ENCODE measurements at places on chromosomes 7 and 10. TPM values are rescaled to one million over a fixed set of nuclear protein-coding genes. Genes with fewer than 3 reads are reported as not detected.

DNA sequence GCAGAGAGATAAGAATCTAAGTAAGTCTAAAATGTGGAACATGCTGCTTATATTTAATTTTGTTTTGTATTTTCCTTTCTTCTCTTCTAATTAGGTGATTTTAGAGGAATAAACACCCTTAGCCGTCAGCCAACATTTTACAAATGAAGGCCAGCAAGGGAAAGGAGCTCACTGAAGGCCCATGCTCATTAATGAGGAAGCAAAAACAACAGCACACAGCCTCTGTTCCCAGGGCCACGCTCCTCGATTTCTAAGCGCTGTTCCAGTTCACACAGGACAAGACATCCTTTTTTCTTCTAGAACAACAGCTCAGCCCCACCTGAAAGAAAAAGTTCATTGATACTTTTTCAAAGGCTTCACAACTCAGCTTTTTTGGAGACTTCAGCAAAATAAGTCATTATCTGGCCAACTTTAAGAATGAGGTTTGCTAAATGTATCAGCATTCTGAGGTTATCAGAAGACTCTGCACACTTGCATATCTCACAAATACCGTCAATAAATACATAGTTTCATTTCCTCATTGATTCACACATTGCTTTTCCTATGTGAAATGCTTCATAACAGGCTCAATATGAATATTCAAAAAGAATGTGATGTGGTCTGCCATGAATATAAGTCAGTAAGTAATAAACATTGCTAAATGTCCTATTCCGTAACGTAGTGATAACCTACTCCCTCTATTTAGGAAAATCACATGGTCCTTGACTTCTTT lies 34.8 kb upstream of the SFMBT2 start:
- H3K4me3 ChIP-seq, result no peak overlapping the region
- peaks cover 18% of the 10 kb centered on the region for H3K4me1 ChIP-seq
- no peaks in the 10 kb centered on the region for H3K27me3 ChIP-seq

GRCh38 chr7:130943981-130944380 lies 210.0 kb upstream of the KLF14 start:
- no peak overlapping the region for H3K4me3 ChIP-seq
- H3K27me3 ChIP-seq, result no peaks in the 10 kb centered on the region
- no peak for DNase-seq
- H3K27ac ChIP-seq, result no peak overlapping the region

DNA sequence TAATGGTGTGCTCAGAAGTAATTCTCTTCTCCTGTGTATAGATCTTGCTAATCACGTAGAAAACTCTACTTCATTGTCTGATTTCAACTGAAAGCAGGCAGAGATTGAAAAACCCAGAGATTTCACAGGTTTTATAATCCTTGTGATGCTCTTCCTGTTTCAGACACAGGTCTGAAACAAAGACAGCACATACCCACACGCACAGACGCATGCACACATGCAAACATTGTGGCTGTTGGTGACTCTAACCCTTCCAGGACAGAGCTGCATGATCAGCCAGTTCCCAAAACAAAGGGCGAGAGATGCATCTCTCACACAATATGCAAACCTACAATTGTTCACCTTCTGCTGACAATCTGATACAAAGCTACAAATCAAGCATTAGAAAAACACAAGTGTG lies 11.1 kb upstream of the TFEC start:
- H3K36me3 ChIP-seq, result no peaks in the 10 kb centered on the region
- H3K27me3 ChIP-seq, result no peaks in the 10 kb centered on the region
- DNase-seq, result no peak
- H3K4me3 ChIP-seq, result no peak overlapping the region
- H3K4me1 ChIP-seq, result no peaks in the 10 kb centered on the region

DNA sequence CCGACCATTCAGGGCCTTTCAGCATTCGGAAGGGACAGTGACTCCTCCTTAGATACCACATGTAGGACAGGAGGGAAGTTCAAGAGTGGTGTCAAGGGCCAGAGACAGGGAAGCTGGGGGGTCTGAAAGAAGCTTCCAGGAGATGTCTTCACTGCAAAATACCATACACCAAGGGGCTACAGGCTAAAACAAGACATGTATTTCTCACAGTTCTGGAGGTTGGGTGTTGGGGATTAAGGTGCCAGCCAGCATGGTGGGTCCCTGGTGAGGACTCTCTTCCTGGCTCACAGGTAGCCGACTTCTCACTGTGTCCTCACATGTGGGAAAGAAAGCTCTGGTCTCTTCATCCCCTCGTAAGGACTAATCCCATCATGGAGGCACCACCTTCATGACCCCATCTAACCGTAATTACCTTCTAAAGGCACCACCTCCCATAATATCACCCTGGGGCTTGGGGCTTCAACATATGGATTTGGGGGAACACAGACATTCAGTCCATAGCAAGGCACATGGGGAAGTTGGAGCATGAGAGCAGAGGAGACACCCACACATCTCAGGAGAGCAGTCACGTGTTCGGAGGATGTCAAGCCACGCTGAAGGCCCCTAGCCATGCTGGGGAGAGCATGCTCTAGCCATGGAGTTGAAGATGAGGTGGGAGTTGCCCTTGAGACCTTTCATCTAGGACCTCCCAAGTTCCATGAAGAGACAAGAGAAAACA lies 73.9 kb upstream of the GDF10 start:
- H3K36me3 ChIP-seq, result no peaks in the 10 kb centered on the region
- no peak overlapping the region for H3K27ac ChIP-seq
- H3K4me1 ChIP-seq, result no peaks in the 10 kb centered on the region
- DNase-seq, result no peak

DNA sequence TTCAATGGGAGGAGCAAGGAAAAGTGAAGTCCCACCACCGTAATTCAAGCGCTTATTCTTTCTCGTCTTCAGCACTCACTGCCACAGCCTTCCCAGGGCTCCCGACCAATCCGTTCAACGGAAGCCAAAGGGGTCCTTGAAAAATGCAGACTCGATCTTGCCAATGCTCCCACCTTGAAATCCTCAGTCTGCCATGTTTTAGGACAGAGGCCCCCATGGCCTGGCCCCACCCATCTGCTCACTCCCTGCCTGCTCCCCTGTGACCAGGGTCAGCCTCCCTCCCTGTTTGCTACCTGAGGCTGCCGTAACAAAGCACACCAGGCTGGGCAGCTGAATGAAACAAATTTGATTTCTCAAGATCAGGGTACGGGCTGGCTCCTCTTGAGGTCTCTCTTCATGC lies 3.0 kb upstream of the DNAAF5 start:
- H3K27me3 ChIP-seq, result no peaks in the 10 kb centered on the region
- DNase-seq, result no peak
- H3K36me3 ChIP-seq, result peaks cover 37% of the 10 kb centered on the region
- H3K4me1 ChIP-seq, result peaks cover 16% of the 10 kb centered on the region
- no peak overlapping the region for H3K4me3 ChIP-seq
- H3K27ac ChIP-seq, result no peak overlapping the region

GRCh38 chr10:103983367-103983911 lies 16.5 kb downstream of the SLK start:
- no peaks in the 10 kb centered on the region for H3K36me3 ChIP-seq
- no peaks in the 10 kb centered on the region for H3K27me3 ChIP-seq
- no peak overlapping the region for H3K4me3 ChIP-seq
- H3K27ac ChIP-seq, result no peak overlapping the region
- DNase-seq, result no peak
- peaks cover 18% of the 10 kb centered on the region for H3K4me1 ChIP-seq

DNA sequence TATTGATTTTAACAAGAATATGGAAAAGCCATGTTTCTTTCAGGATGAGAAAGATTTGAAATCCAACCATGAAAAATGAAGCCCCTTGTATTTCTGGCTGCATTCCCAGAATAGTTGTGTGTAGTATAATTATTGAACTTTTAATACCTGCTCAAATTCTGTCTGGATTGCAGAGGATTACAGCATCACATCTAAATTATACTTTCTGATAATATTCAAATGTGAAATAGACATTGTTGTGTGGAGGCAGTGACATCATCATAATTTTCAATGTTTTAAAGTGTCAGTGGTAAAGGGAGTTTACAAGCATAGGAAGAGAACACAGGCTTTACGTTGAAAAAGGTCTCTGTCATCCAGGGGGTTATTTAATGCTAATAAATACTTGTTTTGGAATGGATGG lies 93.4 kb downstream of the POLL start:
- H3K4me1 ChIP-seq, result peaks cover 15% of the 10 kb centered on the region
- no peak overlapping the region for H3K4me3 ChIP-seq
- no peak for DNase-seq
- H3K36me3 ChIP-seq, result no peaks in the 10 kb centered on the region
- no peaks in the 10 kb centered on the region for H3K27me3 ChIP-seq
- no peak overlapping the region for H3K27ac ChIP-seq

GRCh38 chr7:111600091-111600490 lies 37.8 kb upstream of the IMMP2L start:
- no peaks in the 10 kb centered on the region for H3K4me1 ChIP-seq
- H3K36me3 ChIP-seq, result no peaks in the 10 kb centered on the region
- no peaks in the 10 kb centered on the region for H3K27me3 ChIP-seq
- H3K4me3 ChIP-seq, result no peak overlapping the region

GRCh38 chr7:66150471-66150870 lies 35.8 kb downstream of the CRCP start:
- H3K4me1 ChIP-seq, result peaks cover 10% of the 10 kb centered on the region
- H3K27me3 ChIP-seq, result no peaks in the 10 kb centered on the region
- no peak for DNase-seq
- H3K36me3 ChIP-seq, result peaks cover 13% of the 10 kb centered on the region
- H3K4me3 ChIP-seq, result no peak overlapping the region

DNA sequence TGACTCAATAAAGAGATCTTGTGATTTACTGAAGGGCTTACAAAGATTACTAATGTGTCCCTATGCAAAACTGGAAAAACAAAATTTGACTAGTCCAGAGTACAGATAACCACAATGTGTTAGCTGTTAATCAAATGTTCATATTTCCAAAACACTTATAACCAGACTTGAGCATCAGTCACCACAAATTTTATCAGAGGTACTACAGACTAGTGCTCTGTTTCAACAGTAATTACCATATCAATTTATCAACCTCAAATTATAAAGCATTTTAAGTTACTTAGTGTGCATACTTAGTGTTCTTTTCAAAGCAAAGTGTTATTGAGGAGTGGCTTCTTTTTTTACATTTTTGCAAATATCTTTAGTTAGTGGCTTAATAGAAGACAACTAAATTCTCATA lies 765.9 kb downstream of the GRM8 start:
- DNase-seq, result no peak
- no peak overlapping the region for H3K27ac ChIP-seq
- H3K27me3 ChIP-seq, result no peaks in the 10 kb centered on the region
- H3K4me3 ChIP-seq, result no peak overlapping the region

GRCh38 chr7:91759205-91759863 lies 121.2 kb downstream of the MTERF1 start:
- H3K4me1 ChIP-seq, result no peaks in the 10 kb centered on the region
- no peak overlapping the region for H3K27ac ChIP-seq

DNA sequence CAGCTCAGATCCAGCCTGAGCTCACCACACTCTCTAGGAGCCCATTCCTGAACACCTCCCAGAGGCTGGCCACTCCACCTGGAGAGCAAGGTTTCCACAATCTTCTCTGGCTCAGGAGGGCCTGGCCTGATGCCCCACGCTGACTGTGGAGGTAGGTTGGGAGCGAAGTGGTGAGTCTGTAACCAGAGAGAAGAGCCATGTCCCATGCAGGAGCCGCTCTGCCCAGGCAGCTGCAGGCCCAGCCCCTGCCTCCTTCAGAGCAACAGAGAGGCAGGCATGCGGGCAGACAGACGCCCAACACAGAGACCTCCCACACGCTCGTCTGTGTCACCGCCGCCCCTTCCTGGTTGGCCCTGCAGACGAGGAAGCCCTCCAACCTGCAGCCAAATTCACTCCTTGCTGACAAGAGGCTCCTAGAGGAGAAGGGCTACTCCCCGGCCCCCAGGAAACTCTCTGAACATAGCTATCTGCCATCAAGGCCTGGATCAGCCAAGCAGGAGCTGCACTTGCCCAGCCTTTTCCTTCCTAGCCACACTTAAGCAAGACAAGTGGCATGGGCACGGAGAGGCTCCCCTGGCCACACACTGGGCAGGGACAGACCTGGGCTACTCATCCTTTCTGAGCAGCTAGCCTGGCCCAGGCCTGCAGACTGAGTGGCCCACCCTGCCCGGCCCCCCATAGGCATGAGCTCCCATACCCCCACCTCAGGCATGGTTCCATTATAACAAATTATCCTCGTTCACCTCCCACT lies 101.9 kb downstream of the GRID1 start:
- H3K4me3 ChIP-seq, result no peak overlapping the region
- H3K36me3 ChIP-seq, result no peaks in the 10 kb centered on the region
- no peak for DNase-seq
- peaks cover 24% of the 10 kb centered on the region for H3K4me1 ChIP-seq
- H3K27me3 ChIP-seq, result peaks cover 9% of the 10 kb centered on the region

DNA sequence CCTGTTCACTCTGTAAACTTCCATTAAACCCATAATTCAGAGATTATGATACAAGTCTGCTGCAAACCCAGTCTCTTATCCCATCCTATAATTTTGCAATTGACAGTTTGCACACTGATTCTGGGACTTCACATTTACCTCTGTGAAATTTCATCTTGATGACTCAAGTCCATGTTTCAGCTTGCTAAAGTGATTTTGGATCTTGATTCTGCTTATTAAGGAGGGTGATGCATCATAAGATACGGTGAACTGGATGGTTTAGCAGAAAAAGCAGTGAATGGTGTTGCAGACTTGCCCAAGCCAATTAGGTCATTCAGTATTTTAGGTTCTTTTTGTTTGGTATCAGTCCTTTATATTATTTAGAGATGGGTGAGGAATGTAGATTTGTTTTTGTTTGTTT lies 125.5 kb upstream of the PODXL start:
- peaks cover 41% of the 10 kb centered on the region for H3K27me3 ChIP-seq
- H3K36me3 ChIP-seq, result peaks cover 4% of the 10 kb centered on the region
- no peak overlapping the region for H3K4me3 ChIP-seq
- no peaks in the 10 kb centered on the region for H3K4me1 ChIP-seq
- H3K27ac ChIP-seq, result no peak overlapping the region
- no peak for DNase-seq

DNA sequence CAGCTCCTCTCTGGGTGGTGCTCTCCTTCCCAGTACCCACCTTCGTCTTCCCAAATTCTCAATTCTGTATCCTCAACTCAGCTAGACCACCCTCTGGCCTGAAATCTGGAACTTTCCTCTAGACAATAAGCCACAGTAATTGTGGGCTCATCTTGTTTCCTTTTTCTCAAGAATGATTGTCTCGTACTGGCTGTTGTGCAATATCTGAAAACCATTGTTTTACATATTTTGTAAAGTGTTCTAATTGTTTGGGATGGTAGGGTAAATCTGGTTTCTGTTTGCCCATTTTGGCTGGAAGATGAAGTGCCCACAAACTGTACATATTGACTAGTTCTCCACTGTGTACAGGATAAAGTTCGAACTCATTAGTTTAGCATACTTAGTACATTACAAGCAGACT lies 11.3 kb upstream of the NOBOX start:
- H3K4me1 ChIP-seq, result peaks cover 5% of the 10 kb centered on the region
- no peak overlapping the region for H3K27ac ChIP-seq
- DNase-seq, result no peak
- H3K36me3 ChIP-seq, result no peaks in the 10 kb centered on the region
- H3K27me3 ChIP-seq, result no peaks in the 10 kb centered on the region

CALHM3 gene
- not detected for total RNA-seq

VSTM4 gene
- total RNA-seq, result 2.3 TPM

FAM25G gene
- total RNA-seq, result not detected

PRLHR gene
- total RNA-seq, result not detected

KEL gene
- total RNA-seq, result 1.4 TPM

LRIT1 gene
- total RNA-seq, result not detected

TMED4 gene
- total RNA-seq, result 88.9 TPM

HYAL4 gene
- total RNA-seq, result not detected
